ENCODE measurements at places on chromosomes 2 and 18.
A peak's percentile ranks its signal among the peaks of the same experiment; 100 is the strongest.

DNA sequence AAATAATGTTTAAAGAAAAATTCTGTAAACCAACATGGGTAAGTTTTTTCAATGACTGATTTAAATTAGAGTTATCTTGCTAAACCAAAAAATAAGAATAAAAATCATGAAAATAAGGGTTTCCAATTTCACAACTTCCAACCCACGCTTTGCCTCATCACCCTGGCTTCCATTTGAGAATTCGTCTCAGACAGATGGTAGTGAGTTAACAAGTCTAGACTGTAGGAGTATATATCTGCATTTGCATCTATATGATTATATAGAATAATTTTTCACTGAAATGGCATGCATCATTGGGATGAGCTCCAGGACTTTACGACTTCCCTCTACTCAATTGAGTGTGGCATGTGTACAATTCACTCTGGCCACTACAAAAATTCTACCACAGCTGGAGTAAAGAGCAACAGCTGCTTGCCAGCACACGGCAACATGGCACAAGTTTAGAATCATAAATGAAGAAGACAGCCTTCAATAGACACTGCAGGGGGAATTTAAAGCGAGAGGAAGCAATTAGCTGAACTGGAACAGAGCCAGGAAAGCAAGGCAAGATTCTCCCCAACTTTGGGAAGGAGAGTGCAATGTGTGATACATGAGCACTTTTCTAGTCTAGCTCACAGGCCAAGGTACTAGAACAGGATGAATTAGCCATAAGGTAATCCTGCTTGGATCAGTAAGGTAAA is 1673.5 kb upstream of the CELF4 start:
- no peak for DNase-seq

DNA sequence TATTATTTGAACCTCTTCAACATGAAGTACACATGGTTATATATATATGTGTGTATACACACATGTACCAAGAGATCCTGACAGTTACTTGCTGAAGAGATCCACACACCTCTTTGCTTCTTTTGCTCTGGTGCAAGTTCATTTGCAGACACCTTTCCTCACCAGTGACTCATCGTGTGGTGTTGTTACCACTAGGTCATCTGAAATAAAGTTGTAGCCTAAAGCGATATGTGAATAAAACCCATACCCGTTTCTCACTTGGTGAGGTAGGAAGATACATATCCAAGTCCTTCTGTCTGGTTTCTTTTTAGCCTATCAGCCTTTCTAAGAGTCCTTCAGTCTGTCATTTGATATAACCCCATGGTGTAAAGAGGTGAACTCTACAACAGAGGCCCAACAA is 379.4 kb upstream of the RAB12 start:
- no peak for DNase-seq

DNA sequence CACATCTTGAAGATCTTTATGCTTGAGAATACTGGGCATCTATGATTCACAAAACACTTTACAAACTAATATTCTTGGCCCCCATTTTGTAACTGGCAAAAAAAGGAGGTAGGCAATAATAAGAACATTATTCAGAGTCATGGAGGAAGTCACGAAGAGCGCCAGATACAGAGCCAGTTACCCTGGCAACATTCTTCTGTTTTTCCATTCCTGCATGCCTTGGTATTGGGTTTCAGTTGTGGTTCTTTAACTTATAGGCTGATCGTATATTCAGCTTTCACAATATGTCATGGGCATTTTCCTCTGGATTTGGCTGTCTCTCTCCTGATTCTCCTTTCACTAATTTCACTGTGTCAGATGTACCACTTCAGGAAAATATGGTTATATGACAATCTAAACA is 234.7 kb downstream of the HRH4 start:
- DNase-seq, result no peak

DNA sequence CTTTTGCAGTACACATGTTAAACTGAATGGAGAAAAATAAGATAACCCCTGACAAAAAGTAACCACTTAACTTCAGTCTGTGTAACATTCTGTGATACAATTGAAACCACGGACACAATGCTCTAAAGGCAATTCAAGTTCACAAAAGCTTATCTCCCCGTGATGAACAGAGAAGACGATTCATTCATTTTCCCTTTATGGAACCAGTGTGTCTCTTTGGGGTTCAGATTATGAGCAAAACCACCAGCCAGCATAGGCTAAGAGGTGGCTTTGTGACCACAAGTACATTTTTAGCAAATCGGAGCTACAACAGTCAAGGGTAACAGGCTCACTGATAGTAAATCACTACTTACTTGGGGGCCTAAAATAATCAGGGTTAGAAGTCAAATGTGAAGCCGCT is 120.6 kb upstream of the SMAD7 start:
- DNase-seq, result no peak

DNA sequence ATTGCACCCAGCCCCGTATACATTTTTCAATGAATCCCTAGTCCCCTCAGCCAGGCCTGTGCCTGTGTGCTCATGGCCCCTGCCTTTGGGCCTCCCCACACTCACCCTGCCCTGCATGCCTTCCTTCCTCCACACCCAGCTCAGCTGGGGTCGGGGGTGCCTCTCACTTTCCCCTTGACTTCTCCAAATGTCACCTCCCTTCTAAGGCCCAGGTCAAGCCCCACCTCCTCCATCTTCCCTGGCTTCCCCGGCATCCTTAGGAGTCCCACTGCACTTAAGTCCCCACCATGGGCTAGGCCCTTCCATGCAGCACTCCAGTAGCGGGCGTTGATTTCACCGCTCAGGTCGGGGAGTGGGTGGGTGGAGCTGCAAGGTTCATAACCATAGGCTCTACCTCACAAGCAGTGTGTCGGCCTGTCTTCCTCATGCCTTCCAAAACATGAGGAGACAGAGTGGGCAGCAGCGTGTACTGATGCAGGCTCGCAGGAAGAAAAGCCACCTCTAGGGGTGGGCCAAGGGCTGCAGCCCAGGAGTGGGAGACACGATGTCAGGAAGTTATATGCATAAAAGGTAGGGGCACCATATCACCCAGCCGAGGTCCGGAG is 47.7 kb downstream of the DNMT3A start:
- no peak for DNase-seq

GRCh38 chr2:111977240-111977639 is 77.8 kb upstream of the TMEM87B start:
- no peak for DNase-seq

- DNase-seq, result no peak
Measured at GRCh38 chr2:2777213-2777612, 446.1 kb upstream of the MYT1L start.

DNA sequence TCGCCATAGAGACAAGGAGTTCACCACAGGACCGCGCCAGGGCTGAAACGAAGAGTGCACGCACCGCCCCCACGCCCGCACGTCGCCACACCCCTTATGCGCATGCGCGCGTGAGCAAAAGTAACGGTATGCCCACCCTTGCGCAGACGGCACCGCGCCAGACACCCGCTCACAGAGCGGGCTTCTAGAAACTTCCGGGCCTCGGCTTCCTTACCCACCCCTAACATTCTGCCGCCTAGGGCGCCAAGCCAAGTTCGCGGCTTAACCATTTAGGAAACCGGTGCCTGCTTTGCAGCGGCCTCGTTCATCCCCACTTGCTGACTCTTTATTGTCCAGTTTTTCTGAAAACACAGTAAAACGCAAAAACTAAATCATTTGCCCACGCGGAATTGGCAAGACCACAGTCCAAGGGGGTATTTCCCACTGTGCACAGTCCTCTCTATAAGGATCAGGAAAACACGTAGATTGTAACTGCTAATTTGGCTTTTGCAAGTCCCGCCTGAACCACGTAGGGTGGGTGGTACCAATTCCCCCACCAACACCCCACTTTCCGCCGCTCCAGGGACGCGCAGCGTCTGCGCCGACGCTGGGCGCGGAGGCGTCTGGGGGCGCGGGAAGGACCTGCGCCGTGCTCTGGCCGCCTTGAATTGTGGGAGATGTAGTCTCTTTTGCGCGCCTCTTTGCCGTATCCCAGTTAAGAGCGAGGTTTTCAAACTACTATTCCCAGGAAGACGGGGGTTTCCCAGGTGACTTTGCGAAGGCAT is at the start of the genes FBXO15 and TIMM21:
TSS of gene FBXO15 (minus strand) at position 56 of the 764 bp plus-strand sequence. CDS start at position 7, 49 bp downstream.
TSS of gene TIMM21 (plus strand) at position 745 of the 764 bp plus-strand sequence. CDS start 286 bp downstream, outside the sequence.
- peak; percentile 93 for DNase-seq

DNA sequence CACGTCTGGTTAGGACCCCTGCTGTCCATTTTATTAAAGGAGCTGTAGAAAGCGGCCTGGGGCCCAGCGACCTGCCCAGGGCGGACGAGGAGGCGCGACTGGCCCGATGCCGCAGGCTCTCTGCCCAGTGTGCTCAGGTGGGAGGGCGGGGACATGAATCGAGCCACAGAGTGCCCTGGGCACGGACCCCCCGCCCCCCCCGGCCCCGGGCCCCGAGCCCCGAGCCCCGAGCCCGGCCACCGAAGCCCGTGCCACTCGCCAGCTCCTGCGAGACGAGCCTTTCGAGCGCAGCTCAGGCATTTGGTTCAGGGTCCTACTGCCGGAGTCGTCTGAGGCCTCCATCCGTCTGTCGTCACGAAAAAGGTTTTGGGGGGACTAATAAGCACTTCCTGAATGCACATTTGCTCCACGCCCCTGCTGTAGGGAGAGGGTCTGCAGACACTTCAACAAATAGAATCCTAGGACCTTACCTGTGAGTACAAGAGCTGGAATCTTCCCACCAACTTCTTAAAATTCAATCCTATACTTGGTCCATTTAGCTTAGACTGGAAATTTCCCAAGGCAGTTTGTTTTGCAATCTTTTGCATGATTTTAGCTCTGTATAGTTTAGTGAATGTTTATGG is 602 bp upstream of the ADAM17 start:
- DNase-seq, result no peak

DNA sequence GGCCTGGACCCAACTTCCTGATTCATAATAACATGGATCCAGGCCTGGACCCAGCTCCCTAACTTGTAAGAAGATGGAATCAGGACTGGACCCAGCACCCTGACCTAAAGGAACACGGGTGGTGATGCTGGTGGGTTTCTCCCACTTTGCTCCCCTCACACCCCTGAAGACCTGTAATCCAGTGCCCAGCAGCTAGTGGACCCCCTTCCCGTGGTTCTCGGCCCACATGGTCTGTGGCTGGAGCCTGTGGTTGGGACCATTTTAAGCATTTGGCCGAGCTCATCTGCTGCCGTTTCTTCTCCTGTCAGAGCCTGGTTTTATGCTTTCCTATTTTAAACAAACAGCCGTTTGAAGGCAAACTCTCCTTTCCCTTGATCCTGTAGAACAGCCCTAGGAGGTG is 232.8 kb downstream of the EIPR1 start:
- no peak for DNase-seq

GRCh38 chr2:197088694-197089093 is 162.2 kb upstream of the PGAP1 start:
- DNase-seq, result no peak

- no peak for DNase-seq
Measured at GRCh38 chr2:10932345-10933151, 20.8 kb downstream of the KCNF1 start.

GRCh38 chr2:21268197-21268877 is 144.6 kb downstream of the TDRD15 start:
- DNase-seq, result no peak

DNA sequence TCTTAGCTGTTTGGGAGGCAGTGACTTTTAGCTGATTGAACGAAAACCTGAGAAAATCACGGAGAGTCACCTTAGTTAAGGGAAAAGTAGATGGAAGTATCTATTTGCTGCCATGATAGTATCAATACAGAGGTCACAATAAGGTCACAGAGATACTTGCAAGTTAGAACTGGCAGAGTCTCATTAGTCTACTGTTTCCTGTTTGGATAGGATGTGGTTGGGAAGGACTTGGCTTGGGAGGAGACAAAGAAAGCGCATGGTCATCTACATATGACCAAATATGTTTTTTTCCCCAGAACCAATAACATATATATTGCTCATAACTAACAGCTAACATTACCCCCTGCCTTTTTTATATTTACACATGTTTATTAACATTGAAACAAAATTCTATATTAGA is 78.4 kb upstream of the AQP4 start:
- DNase-seq, result no peak

- peak; percentile 10 for DNase-seq
Measured at GRCh38 chr18:32576296-32576916, 105.7 kb upstream of the GAREM1 start.

GRCh38 chr18:58831606-58832005 is 33.1 kb upstream of the ZNF532 start:
- DNase-seq, result no peak

- no peak for DNase-seq
Measured at GRCh38 chr2:127573771-127574170, 38.3 kb downstream of the MYO7B start.

DNA sequence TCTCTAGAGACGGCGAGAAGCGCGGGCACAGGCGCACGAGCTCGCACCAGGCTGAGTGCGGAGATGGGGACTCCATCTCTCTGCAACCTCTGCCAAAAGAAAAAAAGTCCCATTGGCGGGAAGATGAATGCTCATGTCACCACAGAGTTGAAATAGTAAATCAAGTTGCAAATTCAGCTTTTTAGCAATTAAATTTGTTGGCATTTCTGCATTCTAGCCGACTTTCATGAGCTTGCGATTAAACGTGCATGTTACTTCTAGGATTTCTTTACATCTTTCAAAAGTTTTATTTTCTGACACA is 588 bp downstream of the CHAC2 start:
- no peak for DNase-seq

DNA sequence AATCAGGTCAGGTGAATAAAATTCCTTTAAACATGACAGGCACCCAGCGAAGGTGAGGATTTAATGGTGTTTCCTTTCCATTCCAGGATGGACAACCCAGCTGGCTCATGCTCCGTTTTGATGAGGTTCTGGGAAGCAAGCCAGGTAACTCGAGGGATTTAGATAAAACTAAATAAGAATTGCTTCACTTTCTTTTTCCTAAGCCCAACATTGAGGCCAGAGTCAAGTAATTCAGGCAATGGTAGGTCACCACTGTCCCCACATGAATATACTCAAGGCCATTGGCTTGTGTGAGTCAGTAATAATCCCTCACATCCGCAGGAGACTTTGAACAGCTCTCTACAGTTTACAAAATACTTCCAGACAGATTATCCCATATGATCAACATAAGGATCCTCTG is 16.2 kb upstream of the LRATD1 start:
- DNase-seq, result no peak

GRCh38 chr2:217077831-217078407 is 218.1 kb upstream of the TNP1 start:
- DNase-seq, result no peak

DNA sequence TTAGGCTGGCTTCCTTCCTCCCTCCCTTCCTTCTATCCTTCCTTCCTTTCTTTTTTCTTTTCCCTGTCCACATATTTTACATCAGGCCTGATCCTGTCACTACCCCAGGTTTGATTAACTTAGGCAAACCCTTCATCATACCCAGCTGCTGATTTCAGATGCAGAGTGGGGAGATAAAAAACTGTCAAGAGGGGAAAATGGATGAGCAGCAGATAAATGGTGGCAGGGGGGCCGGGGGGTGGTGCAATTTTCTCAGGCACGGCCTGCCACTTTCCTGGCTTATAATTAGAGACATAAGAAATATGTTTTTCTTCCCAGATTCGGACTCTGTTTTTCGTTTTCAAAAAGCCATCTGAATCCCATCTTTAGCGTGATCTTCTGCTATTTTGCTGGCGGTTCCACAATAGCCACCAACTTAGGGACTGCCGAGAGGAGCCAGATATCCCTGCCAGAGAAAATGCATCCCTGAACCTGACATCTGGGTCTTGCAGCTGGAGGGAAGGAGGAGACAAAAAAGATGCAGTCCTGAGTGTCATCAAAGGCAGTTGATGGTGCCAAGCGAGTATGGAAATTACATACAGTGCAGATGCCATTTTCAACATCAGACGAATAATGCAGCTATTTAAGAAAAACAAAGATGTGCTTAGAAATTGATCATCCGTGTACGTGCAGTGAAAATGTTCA is 49.9 kb downstream of the CXCR4 start:
- DNase-seq, result no peak

- no peak for DNase-seq
Measured at GRCh38 chr2:152861349-152861942, 143.0 kb downstream of the ARL6IP6 start.
